ENCODE measurements at places on chromosomes 12 and 14.

- no peak for DNase-seq
Observed at GRCh38 chr12:53575502-53576249, 50.5 kb downstream of the ATF7 start.

DNA sequence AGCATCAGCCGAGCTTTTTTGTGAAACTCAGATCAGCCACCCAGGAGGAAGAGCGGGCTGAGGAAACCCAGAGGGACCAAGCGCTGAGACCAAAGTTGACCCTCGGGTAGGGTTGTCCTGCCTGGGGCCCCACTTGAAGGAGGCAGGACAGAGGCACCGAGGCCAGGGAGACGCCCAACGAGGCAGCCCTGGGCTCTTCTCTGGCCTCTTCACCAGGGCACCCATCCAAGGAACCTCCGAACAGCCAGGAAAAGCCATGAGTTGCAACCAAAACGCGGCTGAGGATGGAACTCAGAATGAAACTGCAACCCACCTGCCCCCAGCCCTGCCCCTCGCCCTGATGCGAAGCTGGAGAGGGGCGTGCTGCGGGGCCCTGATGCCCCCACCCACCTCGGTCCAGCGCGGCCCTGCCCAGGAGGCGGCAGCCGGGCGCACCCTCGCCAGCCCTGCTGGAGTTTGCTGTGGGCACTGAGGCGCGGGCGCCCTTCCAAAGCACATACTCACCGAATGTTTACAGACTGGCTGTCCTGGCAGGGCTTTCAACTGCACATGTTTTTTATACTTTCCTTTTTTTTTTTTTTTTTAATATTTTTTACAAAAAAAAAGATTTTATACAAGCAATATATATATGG lies 41.9 kb downstream of the JDP2 start:
- DNase-seq, result no peak

DNA sequence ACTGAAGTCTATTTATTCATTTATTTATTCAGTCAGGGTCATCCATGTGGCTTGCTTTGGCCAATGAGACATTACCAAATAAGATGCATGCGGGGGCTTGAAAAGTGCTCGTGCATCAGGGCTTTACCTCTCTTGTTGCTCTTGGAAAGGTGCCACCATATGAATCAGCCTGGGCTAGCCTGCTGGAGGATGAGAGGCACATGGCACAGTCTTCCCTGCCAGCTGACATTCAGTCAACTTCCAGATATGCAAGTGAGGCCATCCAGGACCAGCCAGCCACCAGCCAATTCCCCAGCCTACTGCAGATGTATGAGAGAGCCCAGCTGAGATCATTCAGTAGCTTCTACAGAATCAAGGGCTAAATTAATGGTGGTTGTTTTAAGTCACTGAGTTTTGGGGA lies 105.2 kb upstream of the RPH3A start:
- DNase-seq, result no peak

GRCh38 chr14:38838049-38838978 lies 264.7 kb downstream of the SEC23A start:
- no peak for DNase-seq

DNA sequence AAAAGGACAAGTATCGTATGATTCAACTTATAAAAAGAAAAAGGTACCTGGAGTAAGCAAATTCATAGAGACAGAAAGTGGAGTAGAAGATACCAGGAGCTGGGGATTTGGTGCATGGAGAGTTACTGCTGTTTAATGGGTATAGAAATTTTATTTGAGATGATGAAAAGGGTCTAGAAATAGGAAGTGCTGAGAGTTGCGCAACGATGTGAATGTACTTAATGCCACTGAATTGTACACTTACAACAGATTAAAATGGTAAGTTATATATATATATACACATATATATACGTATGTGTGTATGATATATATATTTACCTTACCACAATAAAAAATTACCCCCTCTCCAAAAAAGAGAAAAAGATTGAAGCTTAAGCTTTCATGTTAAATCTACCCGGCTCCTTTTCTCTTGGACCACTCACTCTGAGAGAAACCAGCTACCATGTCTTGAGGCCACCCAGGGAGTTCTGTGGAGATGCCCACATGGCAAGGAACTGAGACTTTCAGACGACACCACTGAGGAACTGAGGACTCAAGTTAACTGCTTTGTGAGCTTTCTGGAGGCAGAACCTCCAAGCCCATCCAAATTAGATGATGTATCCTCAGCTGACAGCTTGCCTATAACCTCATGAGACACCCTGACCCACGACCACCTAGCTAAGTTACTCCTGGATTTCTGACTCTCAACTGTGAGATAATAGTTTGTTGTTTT lies 130.0 kb upstream of the BTG1 start:
- no peak for DNase-seq

DNA sequence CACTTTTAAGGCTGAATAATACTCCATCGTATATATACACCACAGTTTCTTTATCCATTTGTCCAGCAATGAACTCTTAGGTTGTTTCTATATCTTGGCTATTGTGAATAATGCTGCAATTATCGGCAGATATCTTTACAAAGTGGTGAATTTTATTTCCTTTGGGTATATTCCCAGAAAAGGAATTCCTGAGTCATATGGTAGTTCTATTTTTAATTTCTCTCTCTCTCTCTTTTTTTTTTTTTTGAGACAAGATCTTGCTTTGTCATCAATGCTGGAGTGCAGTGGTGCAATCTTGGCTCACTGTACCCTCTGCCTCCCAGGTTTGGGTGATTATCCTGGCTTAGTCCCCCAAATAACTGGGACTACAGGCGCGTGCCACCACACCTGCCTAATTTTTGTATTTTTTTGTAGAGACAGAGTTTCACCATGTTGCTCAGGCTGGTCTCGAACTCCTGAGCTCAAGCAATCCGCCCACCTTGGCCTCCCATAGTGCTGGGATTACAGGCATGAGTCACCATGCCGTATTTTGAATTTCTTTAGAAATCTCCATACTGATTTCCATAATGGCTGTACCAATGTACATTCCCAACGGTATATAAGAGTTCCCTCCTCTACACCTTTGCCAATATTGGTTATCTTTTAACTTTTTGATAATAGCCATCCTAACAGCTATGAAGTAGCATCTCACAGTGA lies 98.4 kb downstream of the EFCAB11 start:
- DNase-seq, result peak; percentile 86

DNA sequence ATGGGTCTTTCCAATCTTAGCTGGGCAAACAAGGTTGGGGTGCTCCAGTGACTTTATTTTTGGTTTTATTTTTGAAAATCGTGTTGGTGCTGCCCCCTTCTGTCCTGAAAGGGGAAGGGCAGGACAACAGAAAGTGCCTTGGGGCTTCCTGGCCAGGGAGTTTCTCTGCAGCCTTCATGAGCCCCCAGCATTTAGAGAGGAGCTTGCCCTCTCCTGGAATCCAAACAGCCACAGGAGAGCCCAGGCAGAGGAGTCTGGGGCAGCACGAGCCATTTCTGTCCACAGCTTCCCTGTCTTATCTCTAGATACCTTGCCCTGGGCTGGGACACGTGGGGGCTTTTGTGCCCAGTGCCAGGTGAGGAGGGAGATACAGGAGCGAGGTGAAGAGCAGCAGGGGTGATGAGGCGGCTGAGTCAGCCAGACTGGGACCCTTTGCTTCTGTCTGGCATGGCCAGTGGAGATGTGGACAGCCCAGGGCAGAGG lies 4.4 kb upstream of the C1RL start:
- DNase-seq, result peak; percentile 40

GRCh38 chr12:18549598-18549997 lies 188.2 kb downstream of the PLCZ1 start:
- no peak for DNase-seq

Data from cardiac muscle cell (in vitro differentiated cells and primary cell).